Natural killer cell (primary cell): ENCODE measurements at places on chromosomes 5 and 9. TPM values are rescaled to one million over a fixed set of nuclear protein-coding genes. Genes with fewer than 3 reads are reported as not detected.

CCNI2 gene
- total RNA-seq = 1.5 TPM

IFNA21 gene
- total RNA-seq = not detected

CAVIN4 gene
- 0.63 TPM for total RNA-seq

GRCh38 chr5:107340631-107341030, 330.1 kb downstream of the EFNA5 start:
- H3K27me3 ChIP-seq = no peaks in the 10 kb centered on the region
- no peak for DNase-seq
- H3K36me3 ChIP-seq = no peaks in the 10 kb centered on the region
- no peak overlapping the region for H3K4me3 ChIP-seq
- H3K4me1 ChIP-seq = no peaks in the 10 kb centered on the region

DNA sequence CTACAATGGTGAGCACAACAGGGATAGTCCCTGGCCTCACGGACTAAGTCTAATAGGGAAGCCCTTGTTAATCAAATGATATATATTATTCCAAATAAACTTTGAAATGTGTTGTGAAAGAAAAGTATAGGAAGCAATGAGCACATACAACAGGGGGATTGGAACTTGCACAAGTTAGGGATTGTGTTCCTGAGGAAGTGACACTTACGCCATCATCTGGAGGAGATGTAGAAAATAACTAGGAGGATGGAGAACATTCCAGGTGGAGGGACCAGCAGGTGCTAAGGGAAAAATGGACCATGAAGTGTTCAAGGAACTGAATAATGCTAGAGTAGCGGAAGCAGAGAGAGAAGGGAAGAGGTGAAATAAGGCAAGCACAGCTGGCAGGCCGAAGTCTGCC, 18.8 kb upstream of the RPS23 start:
- no peaks in the 10 kb centered on the region for H3K36me3 ChIP-seq
- H3K4me3 ChIP-seq = no peak overlapping the region
- no peak overlapping the region for H3K27ac ChIP-seq
- no peaks in the 10 kb centered on the region for H3K4me1 ChIP-seq
- H3K27me3 ChIP-seq = no peaks in the 10 kb centered on the region

DNA sequence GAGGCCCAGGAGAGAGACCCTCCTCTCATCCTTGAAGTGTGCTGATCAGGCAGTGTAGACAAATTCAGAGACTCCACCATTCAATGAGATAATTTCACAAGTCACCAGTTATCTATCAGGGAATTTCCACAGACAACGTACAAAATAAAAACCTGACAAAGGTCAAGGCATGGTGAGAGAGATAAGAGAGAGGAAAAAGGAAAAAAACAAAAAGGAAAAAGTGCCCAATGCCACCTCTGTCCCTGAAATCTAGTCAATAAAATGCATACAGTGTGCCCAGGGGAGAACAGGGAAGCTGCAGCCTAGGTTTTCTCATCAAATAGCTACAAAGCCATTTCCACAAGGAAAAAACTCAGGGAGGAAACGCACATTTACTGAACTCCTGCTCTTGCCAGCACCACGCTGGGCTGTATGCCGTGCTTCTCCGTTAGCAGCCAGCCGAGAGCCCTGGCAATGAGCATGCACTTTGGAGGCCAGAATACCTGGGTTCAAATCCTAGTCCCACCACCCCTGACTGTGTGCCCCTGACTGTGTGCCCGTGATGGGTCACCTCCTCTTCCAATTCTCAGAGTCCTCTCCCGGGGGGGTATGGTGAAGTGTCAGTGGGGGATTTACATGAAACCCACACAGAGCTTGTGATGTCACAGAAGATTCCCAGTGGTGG, 11.6 kb downstream of the WHRN start:
- peaks cover 8% of the 10 kb centered on the region for H3K4me1 ChIP-seq
- no peak overlapping the region for H3K27ac ChIP-seq
- no peaks in the 10 kb centered on the region for H3K36me3 ChIP-seq
- no peak overlapping the region for H3K4me3 ChIP-seq

DNA sequence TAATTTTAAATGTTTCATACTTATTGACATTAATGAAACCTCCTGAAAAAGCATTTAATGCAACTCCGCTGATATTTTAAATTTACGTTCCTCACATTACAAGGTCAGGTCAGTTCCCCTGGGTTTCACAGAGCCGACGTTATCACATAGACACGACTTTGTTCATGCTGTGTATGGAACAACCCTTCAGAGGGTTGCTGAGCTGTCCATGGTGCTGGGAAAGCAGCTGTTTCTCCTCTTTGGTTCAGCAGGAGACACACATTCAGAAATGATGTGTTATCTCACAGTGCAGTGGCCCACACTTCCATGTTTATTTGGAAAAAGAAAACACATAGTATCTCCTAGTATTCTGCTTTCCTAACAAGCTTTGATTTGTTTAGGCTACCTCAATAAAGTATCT, 53.5 kb downstream of the PPP2R2B start:
- H3K36me3 ChIP-seq = no peaks in the 10 kb centered on the region
- no peak overlapping the region for H3K27ac ChIP-seq
- DNase-seq = peak; percentile 15
- no peak overlapping the region for H3K4me3 ChIP-seq

GRCh38 chr5:82320966-82321365, 42.8 kb upstream of the RPS23 start:
- H3K4me3 ChIP-seq = no peak overlapping the region
- no peaks in the 10 kb centered on the region for H3K4me1 ChIP-seq
- H3K36me3 ChIP-seq = no peaks in the 10 kb centered on the region
- no peak for DNase-seq

GRCh38 chr5:14871214-14872069, at the start of gene ANKH:
TSS of gene ANKH (minus strand) at chr5:14871778. CDS start at chr5:14871447, 331 bp downstream.
- H3K4me1 ChIP-seq = peaks cover 22% of the 10 kb centered on the region
- no peaks in the 10 kb centered on the region for H3K36me3 ChIP-seq
- H3K27me3 ChIP-seq = peaks cover 3% of the 10 kb centered on the region
- H3K4me3 ChIP-seq = peak within 1 kb of the TSS; percentile 66
- DNase-seq = peak; percentile 79

DNA sequence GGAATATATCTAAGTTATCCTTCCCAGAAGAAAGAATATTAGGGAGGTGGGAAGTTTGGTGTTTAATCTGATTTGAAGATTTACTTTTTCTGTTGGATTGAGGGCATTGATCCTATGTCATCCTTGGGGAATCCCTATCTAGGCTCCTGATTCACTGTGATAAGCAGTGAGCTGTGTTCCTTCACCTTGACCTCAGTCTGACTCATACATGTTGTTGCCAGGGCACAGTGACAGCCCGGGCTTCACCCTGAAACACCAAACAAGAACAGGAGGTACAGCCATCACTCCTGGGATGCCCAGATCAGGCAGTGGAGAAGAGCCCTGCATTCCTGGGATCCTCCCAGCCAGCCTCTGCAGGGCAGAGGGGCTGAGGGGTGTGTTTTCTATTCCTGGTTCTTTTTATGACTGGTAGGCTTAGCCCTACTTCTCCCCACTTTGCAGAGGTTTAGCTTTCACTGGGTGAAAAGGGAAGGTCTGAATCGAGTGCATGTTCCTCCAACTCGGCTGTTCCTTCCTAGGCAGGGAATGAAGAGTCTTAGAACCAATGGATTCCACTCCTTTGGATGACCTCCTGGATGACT, 3.1 kb upstream of the FAM53C start:
- H3K27me3 ChIP-seq = no peaks in the 10 kb centered on the region
- no peak for DNase-seq
- no peaks in the 10 kb centered on the region for H3K36me3 ChIP-seq

DNA sequence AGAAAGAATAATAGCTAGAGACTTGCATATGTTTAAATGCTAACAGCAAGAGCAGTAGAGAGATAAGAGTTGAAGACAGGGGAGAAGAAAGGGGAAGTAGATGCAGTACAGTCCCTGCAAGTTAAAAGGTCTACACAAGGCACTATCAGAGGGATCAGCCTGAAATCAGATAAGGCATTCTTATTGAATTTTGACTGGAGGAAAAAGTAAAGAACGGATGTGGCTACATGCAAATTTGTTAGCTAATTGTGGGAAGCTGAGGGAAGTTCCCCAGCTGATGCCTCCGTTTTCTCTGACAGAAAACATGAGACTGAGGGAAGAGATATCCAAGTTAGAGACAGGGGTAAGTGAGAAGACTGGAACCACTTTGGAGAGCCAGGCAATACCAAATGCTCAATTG, 12.9 kb upstream of the RHOBTB3 start:
- no peak overlapping the region for H3K4me3 ChIP-seq
- no peaks in the 10 kb centered on the region for H3K36me3 ChIP-seq
- H3K4me1 ChIP-seq = peaks cover 4% of the 10 kb centered on the region

- H3K4me1 ChIP-seq = peaks cover 26% of the 10 kb centered on the region
- no peaks in the 10 kb centered on the region for H3K27me3 ChIP-seq
- H3K4me3 ChIP-seq = peak within 1 kb of the TSS; percentile 87
- peak; percentile 98 for DNase-seq
- peak within 1 kb of the TSS; percentile 92 for H3K27ac ChIP-seq
These were observed at the start of gene AGTPBP1 for GRCh38 chr9:85741875-85742596. TSS of gene AGTPBP1 (minus strand) at chr9:85741954. CDS start at chr9:85712533, 29,421 bp downstream.
